Midbrain (tissue), 1 donor: ENCODE measurements at places on chromosomes 2 and 18.

- DNase-seq: peak; percentile 60
Measured at GRCh38 chr2:74439373-74439772, 2.4 kb downstream of the RTKN start.

- no peak for DNase-seq
Measured at GRCh38 chr2:126769118-126769517, 113.2 kb downstream of the GYPC start.

DNA sequence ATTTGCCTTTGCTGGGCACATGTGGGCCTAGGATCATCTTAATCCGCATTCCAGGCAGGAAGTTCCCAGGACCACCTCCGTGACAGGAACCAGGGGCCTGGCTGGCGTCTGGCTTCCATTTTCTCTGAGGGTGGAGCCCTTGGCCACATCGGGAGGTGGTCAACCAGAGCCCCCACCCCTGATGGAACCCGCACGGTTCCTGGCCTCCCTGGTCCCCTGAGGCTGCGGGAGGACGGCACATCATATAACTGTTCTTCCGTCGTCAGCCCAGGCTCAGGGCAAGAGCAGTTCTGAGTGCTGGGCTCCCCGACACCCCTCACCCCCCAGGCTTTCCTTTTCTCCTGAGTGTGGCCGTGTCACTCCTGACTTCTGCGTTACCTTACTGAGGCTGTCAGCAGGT is 13.5 kb downstream of the ESPNL start:
- DNase-seq: no peak

GRCh38 chr2:65727381-65727780 is 295.0 kb upstream of the SPRED2 start:
- no peak for DNase-seq

DNA sequence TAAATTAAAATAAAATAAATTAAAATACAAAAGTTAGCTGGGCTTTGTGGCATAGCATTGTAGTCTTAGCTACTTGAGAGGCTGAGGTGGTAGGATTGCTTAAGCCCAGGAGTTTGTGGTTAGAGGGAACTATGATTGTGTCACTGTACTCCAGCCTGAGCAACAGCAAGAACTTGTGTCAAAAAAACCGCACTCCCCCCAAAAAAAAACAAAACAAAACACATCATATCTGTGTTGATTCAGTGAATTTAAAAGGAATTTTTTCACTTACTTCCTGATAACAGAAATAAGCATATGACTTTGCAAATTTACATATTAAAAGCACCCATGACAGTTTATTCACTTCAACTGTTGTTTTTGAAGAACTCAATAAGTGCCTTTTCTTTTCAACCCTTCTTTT is 68.1 kb upstream of the PELI1 start:
- DNase-seq: no peak

DNA sequence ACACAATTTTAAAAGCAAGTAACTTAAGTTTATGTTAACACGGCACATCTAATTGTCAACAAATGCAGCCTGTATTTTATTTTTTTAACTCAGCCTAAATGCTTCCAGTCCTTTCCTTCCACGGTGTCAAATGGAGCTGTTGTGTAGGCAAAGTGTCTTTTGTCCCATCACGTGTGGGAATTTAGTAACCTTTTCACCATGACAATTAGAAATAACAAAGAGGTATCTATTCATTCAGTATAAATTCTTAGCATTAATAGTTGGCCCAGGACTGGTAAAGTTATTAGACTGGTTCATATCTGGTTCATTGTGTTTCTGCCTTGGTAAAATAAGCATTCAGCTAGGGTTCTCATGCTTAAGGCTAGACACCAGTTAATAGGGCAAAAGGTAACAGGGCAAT is 47.9 kb downstream of the FRZB start:
- no peak for DNase-seq
